Naive thymus-derived CD4-positive, alpha-beta T cell (primary cell): ENCODE measurements at places on chromosomes 3 and 15. TPM values are rescaled to one million over a fixed set of nuclear protein-coding genes. Genes with fewer than 3 reads are reported as not detected.

DNA sequence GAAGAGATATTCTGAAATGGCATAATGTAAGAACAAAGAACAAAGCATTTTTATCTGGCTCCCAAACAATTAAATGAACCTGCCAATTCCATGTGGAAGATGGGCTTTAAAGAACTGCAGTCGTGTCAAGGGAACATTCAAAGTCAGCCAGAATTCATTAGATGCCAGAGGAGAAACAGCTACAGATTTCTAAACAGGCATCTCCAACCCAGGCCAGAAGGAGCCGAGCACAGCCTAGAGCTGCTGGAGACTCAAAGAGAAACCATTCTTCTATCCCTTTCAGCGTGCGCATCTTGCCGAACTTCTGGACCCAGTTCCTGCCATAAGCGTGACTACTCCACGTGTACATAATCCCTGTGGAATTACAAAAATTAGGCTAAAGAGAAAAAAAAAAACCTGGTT lies 60.4 kb downstream of the MB21D2 start:
- H3K27me3 ChIP-seq, result no peaks in the 10 kb centered on the region
- H3K27ac ChIP-seq, result no peak overlapping the region
- H3K4me3 ChIP-seq, result no peak overlapping the region

DNA sequence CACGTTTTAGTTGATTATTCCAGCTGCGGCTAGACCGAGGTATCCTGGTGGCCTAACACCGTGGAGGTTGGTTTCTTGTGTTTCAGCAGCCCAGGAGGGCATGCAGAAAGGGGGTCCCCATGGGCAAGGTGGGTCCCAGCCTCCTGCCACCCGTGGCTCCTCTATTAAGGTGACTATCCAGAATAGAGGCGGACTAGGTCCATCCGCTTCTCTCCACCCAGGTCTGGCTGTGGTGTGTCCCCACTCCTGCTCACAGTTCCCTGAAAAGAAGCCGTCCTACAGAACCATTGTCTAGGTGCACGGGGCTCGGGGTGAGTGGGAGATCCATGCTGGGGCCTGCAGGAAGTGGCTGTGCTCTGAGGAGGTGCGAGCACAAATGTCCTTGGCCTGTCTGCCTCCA lies 81.5 kb downstream of the WNT7A start:
- no peaks in the 10 kb centered on the region for H3K36me3 ChIP-seq
- no peaks in the 10 kb centered on the region for H3K4me1 ChIP-seq
- no peak overlapping the region for H3K27ac ChIP-seq
- no peak overlapping the region for H3K4me3 ChIP-seq
- DNase-seq, result no peak

DNA sequence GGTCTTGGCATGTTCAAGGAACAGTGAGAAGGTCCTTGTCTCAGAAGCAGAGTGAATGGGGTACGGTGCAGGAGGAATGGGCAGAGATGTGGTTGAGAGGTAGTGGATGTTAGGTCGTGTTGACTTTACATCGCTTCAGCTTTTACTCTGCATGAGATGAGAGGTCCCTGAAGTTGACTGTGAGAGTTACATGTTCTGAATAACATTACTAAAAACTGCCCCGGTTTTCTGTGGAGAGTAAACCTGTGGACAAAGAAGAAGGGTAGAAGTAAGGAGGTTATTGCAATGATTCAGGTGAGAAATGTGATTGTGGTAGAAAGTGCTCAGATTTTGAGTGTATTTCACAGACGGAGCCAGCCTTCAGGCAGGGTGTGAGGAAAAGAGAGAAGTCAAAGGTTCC lies 105.6 kb downstream of the ARNT2 start:
- DNase-seq, result no peak
- peaks cover 2% of the 10 kb centered on the region for H3K27me3 ChIP-seq
- H3K27ac ChIP-seq, result no peak overlapping the region
- H3K4me3 ChIP-seq, result no peak overlapping the region
- no peaks in the 10 kb centered on the region for H3K4me1 ChIP-seq

The GOLGA6B gene
- 0.27 TPM for total RNA-seq

The MEX3B gene
- 1.00 TPM for total RNA-seq

The IQSEC1 gene
- total RNA-seq, result 163 TPM

The CD86 gene
- 24.0 TPM for total RNA-seq

The IFT80 gene
- total RNA-seq, result 21.5 TPM

The SLC24A5 gene
- not detected in 2 replicates for total RNA-seq

The ECE2 gene
- total RNA-seq, result not detected
